ENCODE measurements at places on chromosomes 16 and 17.

GRCh38 chr17:34177642-34178041 lies 77.4 kb upstream of the CCL2 start:
- peak; percentile 60 for DNase-seq

- no peak for DNase-seq
Measured at GRCh38 chr17:80339731-80340456, 75.1 kb upstream of the ENDOV start.

DNA sequence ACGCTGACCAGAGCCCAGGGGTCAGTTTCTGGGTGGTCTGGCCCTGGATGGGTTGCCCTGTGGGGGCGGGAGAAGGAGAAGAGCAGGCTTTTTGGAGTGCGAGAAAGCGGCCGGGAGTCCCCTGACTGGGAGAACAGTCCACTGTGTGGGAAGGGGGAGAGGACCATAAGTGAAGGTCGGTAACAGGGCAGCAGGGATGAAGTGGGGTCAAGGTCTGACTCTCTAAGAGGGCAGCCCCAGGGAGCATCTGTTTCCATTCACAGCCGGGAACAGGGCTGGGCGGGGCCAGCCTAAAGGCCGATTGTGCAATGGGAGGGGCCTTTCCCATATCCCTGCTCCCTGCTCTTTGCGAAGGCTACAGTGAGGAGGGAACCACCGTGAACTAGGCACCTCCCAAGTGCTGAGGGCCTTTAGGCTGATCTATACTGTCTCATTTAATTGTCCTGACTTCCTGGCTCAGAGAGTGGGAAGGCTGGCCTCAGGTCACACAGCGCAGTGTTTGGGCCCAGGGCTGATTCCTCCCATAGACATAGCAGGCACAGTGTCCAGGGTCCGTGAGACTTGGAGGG lies 10.4 kb upstream of the WFDC1 start:
- DNase-seq = peak; percentile 77

DNA sequence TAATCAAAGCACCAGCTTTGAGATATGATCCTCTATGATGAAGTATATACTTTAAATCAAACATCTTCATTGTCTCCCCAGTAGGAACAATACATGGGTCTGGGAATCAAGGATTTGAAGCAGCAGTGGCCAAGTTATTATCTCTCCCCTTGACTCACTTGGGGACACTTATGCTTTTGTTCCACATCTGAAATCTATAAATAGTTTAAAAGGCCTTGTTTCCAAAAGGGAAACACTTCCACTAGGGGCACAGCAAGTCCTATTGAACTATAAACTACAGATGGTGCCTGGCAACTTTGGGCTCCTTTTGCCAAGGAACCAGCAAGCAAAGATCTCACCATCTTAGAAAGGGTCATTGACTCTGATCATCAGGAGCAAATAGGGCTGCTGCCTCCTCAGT lies 16.0 kb upstream of the CEP112 start:
- DNase-seq = no peak

GRCh38 chr17:34511931-34512330 lies 67.5 kb upstream of the TMEM132E start:
- DNase-seq = no peak

- DNase-seq = no peak
Measured at GRCh38 chr17:74424117-74424516, 7.8 kb upstream of the GPRC5C start.

DNA sequence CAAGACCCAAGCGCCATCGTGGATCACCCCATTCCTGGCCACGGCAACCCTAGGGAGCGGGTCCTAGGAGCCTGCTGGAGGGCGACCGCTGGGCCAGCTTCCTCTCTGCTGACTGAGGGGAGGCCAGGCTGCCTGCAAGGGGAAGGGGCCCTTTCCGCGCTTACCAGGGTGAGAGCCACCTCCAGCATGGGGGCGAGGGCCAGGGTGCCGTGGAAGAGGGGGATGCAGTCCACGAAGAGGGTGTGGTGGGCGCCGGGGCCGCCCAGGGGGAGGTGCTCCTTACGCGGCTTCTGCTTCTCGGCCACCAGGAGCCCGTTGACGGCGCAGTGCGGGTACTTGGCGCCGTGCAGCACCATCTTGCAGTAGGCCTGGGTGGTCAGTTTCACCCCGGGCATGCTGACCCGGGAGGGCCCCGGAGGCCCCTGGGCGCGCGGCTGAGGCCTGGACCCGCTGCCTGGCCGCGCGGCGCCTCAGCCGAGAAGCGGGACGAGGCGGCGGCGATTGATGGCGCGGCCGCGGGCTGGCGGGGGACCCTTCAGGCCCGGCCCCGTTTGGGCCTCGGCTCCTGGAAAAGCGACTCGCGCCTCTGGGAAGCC lies 345 bp downstream of the EMC8 start:
- peak; percentile 44 for DNase-seq

DNA sequence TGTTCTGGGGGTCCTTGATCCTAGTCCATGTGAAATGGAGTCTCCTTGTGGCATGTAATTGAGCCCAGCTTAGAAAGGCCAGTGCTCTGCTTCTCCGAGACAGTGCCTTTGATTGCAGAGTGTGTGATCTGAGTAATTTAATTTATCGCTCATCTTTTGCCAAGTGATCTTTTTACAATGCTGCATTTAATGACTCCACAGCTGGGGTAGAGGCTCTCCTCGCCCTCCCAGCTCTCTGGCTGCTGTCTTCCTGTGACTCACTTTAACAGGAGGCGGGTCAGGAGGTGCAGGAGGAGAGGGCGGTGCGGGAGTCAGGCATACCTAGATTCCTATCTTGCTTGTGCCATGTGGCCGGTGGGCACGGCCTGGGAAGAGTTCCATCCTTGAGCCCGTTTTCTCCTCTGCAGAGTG lies 113.4 kb upstream of the FOXF1 start:
- peak; percentile 95 for DNase-seq

GRCh38 chr17:76789235-76789788 lies 51.4 kb downstream of the MFSD11 start:
- DNase-seq = no peak

DNA sequence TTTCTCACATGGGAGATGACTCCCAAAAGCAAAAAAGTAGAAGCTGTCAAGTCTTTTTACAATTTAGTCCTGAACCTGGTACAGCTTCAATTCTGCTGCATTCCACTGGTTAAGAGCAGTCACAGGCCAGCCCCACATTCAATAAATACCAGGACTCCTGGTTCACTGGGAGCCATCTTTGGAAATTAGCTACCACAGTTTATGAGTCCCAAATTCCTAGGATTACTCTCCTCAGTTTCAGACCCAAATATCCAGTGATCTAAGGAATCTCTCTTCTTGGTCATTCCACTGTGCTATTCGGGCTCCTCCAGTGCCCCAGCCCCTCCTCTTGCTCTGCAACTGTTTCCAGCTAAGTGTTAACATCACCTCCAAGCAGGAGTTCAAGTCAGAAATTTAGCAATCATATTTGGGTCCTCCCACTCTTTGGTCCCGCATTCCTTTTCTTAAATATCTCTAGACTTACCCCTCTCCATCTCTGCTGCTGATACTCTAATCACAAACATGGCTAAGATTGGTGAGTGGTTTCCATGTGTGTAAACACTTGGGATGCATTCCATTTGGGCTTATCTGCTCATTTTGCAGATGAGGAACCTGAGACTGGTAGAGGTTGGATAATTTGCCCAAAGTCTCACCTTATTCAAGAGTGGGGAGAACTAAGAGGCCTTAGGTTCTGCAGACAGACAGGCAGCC lies 9.6 kb upstream of the WIPF2 start:
- DNase-seq = no peak

- no peak for DNase-seq
Measured at GRCh38 chr17:48251950-48252349, 144.4 kb downstream of the SNX11 start.

GRCh38 chr17:39950871-39951348 lies 11.9 kb upstream of the GSDMA start:
- DNase-seq = no peak

DNA sequence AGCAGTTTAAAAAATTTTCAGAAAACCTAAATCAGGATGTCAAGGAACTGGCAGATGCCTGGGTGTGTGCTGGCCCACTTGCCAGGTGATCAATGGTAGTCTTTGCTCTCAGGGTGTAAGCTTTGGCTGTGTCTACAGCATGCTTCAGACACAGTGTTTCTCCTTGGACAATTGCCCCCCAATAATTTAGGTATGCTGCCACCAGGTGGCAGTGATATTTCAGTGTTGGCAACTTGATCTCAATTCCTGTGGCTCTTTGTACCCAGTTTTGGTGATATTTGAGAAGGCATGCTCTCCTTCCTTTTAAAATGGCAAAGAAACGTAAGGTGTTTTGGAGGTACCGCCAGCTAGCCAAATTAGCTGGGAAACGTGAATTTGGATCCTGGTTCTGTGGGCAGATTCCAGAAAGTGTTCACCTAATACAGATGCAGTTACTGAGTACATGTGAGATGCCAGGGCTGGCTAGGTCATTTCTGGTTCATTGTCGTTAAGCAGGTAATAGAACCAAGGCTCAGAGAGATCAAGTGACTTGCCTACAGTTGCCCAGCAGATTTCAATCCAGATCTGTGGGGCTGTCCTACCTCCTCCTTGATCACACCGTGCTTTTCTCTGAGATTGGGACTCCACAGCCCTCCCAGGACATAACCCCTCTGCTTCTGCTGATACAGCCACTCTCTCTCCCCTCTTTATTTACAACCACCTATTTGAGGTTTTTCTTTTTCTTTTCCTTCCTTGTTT lies 155.6 kb upstream of the PLCG2 start:
- no peak for DNase-seq

DNA sequence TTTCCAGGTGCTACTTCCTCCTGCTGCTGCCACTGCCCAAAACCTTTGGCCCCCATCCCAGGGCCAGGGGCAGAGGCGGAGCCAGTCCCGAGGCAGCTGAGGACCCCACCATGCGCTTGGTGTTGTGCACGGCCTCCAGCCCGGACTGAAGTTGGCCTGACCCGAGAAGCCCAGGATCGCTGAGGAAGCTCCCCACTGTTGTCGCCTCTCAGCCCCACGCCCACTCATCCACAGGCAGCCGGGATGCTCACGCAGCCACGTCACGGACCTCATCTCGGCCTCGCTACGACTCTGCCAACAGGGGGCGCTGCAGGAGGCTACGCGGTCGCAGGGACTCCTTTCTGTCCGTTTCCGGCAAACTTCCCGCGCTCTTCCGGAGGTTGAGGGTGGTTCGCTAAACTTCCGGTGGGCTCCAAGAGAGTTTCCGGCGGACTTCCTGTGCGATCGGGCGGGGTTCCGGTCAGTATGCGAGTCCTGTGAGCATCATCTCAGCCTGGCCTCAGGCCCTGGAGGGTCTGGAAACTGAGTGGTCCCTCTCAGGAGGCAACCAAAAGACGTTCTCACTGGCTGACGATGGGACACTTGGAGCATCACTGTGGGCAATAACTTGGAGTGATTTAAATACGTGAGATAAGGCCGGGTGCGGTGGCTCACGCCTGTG lies 12.4 kb downstream of the ZG16B start:
- DNase-seq = peak; percentile 56

DNA sequence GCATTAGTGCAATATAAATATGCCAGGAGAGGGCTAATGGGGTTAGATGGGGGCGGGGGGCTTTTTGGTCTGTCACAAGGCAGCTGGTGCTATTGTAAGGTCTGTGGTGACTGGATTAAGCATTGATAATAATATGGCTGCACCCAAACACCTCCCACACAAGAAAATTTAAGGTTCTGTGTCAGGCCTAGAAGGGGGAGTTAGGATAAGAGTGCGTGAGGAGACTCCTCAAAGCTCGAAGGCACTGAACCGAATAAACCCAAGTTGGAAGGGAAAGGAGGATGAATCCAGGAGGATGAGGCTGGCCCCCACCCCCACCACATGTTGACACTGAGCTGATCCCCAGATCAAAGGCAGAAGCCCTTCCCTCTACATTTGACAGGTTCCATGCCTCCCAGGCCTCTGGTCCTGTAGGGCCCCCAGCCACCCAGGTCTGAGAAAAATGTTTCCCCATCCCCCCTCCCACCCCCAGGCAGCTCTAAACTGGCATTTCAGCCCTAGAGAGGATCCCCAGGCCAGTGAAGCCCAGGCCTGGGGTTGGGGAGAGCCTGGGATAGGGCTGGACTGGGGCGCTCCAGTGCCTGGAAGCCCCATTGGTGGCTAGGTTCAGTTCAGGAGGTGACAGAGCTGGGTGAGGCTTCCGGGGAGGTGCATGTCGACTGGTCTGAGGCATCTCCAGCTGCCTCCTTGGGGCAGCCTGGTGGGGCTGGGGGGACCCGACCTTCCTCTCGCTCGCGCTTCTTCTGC lies 1.7 kb downstream of the HOXB1 start:
- no peak for DNase-seq

- DNase-seq = no peak
Measured at GRCh38 chr16:82083710-82084353, 48.8 kb downstream of the HSD17B2 start.

DNA sequence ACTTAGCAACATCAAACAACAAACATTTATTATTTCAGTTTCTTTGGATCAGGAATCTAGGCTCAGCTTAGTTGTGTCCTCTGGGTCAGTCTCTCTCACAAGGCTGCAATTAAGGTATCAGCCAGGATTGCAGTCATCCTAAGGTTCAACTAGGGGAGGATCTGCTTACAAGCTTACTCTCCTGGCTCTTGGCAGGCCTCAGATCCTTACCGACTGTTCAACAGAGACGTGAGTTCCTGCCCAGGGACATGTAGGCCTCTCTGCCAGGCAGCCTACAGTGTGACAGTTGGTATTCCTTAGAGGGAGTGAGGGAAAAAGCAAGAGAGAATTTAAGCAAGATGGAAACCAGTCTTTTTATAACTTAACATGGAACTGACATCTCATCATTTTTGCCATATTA lies 294.0 kb downstream of the ZFHX3 start:
- no peak for DNase-seq

DNA sequence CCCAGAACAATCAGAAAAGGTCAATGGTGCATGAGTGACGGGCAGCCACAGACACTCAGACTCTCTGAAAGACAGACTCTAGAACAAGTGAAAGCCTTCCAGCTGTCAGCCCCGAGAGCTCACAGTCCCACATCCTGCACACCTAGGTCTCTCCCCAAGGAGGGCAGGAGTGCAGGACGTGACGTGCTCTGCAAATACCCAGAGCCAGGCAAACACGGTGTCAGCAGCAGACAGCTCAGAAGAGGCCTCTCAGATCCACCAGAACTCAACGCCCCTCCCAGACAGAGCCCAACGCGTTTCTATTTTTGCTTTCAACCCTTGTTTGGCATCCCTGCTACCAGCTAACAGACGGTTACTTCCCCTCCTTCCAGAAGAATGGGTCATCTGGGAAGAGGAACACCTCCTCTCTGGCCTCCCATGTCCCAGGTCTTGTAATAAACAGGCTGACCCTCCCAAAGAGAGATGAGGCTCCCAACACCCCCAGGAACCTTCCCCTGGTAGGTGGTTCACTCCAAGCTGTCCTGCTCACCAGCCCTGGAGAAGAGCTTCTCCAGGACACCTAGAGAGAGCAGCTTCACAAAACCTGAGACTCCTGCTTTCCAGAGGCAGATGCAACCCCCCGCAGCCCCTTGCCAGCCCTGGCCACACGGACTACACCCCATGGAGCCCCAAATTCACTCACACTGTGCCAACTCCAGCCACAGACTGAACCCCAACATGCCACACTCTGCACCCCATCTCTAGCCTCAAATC lies 7.6 kb downstream of the PITPNM3 start:
- DNase-seq = no peak

DNA sequence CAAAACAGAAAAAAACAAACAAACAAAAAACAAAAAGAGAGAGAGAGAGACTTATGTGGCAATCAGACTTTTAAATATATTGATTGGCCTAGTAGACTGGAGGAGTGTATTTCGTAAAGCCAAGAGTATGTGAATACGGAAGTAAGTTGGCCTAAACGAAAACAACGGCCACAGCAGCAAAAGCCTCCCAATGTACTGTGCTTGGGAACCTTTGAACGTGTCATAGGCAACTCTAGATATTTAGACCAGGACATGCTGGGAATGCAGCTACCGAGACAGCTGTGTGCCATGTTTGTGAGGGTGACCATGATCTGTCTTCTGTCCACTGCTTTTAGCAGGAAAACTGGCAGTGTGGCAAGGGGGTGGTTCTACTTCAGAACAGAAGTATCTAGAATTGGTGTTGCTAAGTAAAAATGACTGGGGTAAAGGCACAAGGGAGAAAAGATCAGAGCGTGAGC lies 7.4 kb downstream of the MAF start:
- DNase-seq = no peak

All from fibroblast of lung (primary cell).